ENCODE measurements at places on chromosomes 13 and 19.

DNA sequence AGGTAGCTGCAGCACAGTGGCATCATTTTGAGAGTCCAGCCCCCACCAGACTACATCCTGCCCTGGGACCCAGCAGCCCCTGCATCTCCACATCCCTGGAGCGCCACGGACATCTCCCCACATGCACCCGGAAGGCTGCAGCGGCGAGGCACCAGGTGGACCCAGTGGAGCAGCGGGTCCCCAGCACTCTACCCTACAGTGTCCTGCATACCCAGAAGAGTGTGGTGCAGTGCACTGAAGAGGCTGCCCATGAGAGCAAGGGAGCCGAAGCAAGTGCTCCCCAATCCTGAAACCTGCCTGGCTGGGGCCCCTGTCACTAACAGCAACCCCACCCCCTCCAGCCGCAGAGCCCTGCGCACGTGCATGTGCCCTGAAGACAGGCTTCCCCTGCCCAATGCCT lies 21.3 kb upstream of the SLC7A9 start:
- DNase-seq: no peak

GRCh38 chr13:77715233-77715891 lies 17.9 kb downstream of the SLAIN1 start:
- no peak for DNase-seq

DNA sequence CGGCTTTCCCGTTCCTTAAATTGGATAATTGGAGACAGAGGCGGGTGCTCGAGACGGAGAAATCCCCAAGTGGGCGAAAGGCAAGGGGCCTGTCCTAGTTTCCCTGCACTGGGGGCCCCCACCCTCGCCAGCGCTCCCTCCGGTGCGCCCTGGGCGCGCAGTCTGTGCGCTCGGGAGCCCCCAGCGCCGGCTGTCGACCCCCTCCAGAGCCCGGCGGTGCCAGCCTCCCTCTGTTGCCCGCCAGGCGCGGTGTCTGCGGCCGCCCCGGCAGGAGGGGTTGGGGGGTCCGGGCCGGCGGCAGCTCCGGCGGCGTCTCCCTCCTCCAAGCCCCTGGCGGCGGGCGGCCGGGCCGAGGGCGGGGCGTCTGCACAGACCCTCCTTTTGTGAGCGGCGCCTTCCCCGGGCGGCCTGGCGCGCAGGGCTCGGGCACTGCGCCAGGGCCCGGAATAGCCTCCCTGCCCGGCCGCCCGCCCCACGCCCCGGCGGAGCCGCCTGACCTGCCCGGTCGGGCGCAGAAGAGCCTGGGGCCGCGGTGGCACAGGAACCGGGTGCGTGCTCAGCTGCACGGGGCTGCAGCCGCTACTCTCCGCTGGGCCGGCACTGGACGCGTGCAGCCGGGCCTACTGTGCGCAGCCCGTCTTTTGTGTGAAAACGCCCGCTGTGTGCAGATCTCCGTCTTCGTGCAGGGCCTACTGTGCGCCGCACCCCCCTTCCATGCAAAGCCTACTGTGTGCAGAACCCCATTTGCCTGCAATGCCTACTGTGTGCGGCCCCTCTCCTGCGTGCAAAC lies 13.2 kb downstream of the GADD45B start:
- DNase-seq: peak; percentile 77

DNA sequence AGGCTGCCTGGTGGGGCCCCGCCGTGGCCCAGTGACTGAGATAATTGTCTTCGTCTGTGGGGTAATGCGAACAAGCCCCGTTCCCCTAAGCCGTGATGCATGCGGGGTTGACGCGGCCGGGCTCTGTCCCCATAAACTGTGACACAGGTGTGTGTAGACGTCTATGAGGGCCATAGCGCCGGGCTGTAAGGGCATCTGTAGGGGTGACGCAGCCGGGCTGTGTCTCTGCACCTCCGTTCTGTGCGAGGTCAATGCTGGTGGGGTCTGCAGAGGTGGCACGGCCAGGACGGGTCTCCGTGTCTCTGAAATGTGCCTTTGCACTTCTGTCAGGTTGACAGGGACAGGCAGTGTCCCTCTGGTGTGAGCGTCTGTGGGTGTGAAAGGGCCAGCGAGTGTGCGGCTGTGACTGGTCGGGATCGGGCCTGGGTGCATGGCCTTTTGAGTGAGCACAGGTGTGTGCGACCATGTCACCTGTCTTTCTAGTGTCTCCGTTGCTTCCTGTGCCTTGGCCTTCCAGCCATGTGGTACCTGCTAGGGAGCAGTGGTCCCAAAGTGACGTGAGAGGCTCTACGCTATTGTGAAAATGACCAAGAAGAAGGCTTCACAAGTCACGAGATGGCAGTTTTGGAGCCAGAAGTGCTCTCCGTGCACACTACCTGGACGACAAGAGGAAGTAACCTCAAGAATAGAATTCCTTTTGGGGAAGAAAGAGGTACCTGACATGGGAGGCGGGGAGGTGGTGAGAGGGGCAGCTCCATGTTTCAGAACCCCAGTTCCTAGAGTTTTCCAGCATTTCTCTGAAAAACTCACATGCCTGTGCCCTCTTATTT lies 16.4 kb upstream of the ZNF331 start:
- DNase-seq: peak; percentile 32

GRCh38 chr19:23283925-23284324 lies 33.7 kb upstream of the ZNF724 start:
- DNase-seq: peak; percentile 74

DNA sequence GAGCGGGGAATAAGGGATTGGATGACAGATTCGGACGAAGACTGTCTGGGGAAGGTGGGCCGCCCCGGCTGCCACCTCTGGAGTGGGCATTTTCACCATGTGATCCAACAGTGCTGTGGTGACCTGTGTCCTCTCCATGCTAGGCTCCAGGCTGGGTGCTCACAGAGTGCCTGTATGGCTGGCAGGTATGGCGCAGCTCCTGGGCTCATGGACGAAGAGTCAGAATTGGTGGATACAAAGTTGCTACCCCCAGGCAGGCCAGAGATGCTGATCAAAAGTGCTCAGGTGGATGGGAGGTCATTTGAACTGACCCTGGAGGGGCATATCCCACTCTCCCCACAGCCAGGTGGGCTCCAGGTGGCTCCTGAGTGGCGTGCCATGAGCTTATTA lies 111.3 kb upstream of the UQCRFS1 start:
- no peak for DNase-seq

GRCh38 chr19:18098891-18099622 lies 1.5 kb downstream of the MAST3 start:
- peak; percentile 67 for DNase-seq

DNA sequence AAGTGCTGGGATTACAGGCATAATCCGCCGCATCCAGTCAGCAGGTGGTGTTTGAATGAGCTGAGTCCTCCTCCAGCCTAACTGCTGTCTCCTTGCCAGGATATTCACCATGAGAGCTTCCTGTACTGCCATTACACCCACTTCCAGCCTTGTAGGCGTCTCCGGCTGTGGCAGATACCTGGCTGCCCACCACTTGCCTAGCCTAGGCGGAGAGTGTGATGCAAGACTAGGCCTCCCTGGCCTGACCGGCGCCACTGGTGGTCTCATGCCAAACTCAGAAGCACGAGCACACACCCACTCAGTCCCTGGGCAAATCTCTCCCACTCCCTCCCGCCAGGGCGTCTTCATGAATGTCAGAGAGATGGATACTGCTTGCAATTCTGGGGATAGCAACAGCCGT lies 16.6 kb downstream of the IL12RB1 start:
- no peak for DNase-seq

GRCh38 chr19:28999724-29000433 lies 213.1 kb downstream of the UQCRFS1 start:
- no peak for DNase-seq

DNA sequence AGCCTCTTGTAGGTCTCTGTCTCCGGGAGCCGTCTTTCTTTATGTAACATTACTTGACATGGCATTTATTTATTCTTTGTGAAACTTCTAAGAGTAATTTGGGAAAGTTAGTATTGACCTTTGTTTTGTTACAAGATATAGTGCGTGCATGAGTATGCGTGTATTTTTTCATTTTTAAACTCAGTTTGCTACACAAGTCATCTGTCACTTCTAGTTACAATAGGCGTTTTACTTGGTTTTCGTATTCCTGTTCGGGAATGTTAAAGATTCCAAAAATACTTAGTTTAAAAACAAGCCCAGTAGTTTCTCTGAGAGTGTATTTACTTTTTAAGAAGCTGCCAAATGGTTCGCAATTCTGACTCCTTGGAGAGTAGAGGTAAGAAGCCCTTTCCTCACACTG lies 3.2 kb downstream of the PDS5B start:
- DNase-seq: no peak

DNA sequence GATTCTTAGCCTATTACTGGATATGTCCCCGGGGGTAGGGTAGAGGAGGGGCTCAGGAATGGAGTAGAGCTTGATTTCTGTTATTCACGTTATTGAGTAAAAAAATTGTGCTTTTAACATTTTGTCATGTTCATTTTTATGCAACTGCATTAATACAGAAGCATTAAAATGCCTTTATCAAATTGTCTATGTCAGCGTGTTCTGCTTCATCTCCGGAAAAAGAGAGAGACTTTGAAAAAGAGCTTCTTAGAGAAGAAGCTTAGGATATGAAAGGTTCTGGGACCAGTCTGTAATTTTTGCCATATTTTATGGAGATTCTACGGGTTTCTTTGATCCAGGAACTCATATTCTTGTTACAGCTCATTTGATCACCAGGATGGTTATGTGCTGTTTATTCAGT lies 82.0 kb downstream of the SLC10A2 start:
- no peak for DNase-seq

DNA sequence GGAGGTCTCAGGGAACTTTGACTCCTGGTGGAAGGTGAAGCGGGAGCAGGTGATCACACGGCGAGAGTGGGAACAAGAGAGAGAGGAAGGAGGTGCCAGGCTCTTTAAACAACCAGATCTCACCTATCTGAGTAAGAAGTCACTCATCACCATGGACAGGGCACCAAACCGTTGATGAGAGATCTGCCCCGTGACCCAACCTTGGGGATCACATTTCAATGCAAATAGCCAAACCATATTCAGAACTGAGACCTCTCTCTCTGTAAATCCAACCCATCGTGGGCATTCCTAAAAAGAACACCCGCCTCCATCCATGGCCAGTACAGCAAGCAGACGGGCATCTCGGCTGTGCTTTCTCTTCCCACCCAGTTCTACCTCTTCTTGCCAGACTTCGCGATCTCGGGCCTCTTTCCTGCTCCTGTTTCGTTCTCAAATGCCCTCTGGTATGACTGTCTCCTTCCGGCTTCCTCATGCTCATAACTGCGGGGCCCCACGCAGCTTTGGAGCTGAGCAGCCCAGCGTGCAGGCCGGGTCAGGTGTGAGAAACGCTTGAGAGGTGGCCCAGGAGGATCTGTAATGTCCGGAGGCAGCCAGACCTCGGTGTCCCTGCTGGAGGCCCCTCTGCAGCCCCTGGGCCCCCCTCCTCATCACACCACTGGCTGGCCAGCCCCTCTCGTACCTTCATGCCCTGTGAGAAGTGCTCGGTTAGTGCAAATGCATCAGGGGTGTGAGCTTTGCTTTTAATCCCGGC lies 97.0 kb upstream of the GPR183 start:
- no peak for DNase-seq

DNA sequence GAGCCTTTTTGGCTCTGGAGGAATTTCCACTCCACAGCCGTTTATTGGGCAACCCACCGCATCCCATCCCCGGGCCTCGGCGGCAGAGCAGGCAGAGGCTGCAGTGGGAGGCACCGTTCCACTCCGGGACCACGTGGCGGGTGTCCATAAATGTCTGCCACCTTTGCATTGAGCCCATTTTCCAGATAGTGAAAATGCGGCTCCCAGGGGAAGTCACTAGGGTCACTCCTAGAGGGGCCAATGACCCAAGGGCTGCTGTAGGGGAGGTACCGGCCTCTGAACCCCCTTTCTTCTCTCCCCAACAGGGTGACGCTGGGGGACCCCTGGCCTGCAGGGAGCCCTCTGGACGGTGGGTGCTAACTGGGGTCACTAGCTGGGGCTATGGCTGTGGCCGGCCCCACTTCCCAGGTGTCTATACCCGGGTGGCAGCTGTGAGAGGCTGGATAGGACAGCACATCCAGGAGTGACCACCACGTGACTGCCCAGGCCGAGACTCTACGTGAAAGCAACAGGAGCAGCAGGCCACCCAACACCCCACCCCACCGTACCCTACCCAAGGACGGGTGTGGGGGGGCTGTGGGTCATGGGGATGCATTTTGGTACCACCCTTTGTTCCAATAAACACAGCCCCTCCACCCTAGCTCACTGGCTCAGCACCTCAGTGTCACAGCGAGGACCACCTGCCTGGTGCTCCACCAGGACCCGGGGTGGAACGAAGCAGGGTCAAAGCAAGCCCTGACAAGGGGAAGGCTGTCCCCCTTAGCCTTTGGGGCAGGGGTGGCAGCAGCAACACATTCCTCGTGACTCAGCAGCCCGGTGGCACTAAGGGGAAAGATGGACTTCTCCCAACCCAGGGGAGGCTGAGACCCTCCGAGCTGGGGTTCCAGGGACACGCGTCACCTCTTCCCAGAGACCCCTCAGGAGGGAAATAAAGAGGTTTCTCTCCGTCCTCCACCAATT lies 1.5 kb downstream of the TIMM13 start:
- no peak for DNase-seq

- DNase-seq: no peak
Measured at GRCh38 chr13:36549126-36549702, 116.9 kb downstream of the CCNA1 start.

DNA sequence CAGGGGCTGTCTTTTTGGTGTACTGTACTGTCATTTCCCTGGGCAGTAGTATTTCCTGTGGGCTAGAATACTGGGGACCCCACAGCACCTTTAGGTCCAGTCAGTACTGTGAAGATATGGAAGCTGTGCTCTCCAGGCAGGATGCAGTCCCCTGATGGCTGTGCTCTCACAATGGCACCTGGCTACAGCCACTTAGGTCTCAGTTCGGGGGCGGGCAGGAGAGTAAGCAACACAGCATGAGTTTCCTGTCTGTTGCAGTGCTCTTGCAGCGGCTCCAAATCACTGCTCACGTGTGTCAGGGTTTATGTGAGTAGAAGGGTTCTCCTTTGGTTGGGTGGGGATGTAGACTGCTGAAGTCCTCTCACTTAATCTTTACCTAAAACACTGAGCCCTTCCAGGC lies 810.4 kb downstream of the DACH1 start:
- no peak for DNase-seq

GRCh38 chr19:10452726-10453618 lies 32.6 kb downstream of the PDE4A start:
- DNase-seq: no peak

- DNase-seq: no peak
Measured at GRCh38 chr19:30446850-30447552, 74.8 kb downstream of the ZNF536 start.

- DNase-seq: no peak
Measured at GRCh38 chr13:28392428-28392827, 102.5 kb downstream of the FLT1 start.

DNA sequence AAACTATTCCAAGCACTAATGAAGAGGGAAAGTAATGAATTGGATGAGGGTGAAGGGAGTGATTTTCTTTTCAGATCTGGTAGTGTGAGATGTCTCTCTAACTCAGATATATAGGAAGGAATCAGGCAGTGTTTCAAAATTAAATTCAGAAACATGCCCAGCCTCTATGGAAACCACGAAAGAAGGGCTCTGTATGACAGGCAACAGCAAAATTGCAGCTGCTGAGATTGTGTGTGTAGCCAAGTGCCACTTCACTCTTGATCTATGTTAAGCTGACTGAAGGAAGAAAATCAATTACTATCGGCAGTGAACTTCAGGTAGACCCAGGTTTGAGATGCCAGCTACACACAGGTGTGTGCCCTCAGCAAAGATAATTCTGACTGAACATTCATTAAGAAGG lies 387.4 kb downstream of the PCDH9 start:
- DNase-seq: no peak

Measured in hematopoietic multipotent progenitor cell treated with erythropoietin and hydrocortisone succinate and interleukin-3 and kit ligand, for 4 days (in vitro differentiated cells).